ENCODE measurements at places on chromosomes 11 and 22.

DNA sequence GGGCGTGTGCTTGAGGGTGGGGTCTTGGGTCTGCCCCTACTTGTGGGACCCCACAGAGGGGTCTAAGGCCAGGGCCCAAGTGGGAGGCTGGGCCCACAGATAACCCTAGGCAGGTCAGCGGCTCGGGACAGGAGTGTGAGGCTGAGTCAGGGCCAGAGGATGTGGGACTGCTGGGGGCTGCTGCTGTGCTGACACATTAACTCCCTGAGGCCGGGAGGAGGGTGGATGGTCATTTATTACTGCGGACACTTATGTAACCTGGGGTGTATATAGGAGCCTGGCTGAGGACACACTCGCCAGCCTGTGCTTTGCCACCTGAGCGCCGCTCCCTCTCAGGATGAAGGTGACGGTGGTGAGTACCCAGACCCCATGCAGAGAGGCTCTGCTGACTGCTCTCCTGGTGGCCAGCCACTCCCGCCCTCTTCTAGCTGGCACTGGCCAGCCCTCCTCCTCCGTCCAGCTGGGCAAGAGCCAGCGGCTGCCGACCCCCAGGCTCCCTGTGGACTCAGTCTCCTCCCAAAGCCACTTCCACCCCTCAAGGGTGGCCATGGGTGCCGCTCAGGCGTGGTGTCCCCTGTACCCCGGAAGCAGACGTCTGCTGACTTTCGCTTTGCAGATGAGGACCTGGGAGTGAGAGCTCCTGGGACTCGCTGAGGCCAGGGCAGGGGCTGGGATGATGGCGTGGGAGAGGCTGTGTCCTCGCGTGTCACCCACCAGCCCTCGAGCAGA lies at the start of gene MIOX:
Gene MIOX, plus strand, starts transcription at position 299 of the 729 bp plus-strand sequence. Its CDS starts 39 bp downstream, at position 338.
- DNase-seq: no peak

DNA sequence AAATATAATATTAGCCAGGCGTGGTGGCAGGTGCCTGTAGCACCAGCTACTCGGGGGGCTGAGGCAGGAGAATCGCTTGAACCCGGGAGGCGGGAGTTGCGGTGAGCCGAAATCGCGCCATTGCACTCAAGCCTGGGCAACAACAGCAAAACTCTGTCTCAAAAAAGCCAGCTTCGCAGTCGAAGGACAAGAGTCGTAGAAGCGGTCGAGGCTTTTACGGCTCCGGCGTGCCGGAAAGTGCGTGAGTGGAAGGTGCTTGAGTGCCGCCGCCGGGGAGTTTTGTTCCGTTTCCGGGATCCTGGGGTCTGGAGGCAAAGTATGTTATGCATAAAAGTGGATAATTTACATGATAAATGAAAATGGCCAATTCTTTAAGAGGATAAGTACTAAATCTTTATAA lies 43.6 kb downstream of the SYN3 start:
- DNase-seq: no peak

DNA sequence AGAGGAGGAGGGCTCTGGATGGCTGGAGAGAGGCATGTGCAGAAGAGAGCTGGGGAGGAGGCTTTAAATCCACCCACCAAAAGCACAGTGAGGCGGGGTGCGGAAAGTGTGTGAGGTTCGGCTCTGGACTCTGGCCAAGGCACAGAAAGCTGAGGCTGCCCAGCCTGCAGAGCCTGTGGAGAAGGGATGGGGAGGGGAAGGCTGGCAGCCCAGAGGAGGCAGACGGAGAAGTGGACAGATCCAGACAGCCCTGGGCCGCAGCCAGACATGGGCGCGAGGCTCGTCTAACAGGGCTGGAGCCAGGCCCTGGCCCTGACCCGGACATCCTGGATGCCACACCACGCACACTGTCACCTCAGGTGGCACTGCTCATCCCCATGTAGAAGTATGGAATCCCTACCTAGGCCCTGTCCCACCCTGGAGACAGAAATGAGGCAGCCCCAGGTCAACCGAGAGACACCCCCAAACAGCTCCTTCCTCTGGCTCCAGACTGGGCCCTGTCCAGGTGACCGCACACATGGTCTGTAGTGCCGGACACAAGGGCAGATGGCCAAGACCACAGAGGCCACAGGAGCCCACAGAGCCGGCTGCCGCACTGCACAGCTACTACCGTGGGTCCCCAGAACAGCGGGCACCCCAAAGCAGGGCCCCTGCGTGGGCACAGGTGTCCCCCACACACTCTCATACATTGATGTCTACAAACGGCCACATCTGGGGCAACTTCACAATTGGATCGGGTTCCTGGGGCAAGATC lies 16.6 kb upstream of the MOB2 start:
- DNase-seq: no peak

DNA sequence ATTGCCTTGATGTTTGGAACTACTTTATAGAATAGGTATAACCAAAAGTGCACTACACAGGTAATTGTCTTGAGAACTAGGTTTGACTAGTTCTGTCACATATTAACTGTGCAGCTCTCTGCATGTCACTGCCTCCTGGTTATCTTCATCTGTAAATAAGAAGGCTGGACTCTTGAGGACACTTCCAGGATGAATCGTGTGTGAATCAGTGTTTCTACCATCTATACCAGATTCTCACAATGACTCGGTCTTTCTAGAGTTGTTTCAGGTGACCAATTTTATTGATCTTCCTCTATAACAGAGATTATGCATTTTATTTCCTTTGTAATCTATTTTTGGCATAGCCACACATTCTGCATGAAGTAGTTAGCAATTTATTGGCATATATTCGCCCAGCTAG lies 1181.0 kb upstream of the TENM4 start:
- no peak for DNase-seq

DNA sequence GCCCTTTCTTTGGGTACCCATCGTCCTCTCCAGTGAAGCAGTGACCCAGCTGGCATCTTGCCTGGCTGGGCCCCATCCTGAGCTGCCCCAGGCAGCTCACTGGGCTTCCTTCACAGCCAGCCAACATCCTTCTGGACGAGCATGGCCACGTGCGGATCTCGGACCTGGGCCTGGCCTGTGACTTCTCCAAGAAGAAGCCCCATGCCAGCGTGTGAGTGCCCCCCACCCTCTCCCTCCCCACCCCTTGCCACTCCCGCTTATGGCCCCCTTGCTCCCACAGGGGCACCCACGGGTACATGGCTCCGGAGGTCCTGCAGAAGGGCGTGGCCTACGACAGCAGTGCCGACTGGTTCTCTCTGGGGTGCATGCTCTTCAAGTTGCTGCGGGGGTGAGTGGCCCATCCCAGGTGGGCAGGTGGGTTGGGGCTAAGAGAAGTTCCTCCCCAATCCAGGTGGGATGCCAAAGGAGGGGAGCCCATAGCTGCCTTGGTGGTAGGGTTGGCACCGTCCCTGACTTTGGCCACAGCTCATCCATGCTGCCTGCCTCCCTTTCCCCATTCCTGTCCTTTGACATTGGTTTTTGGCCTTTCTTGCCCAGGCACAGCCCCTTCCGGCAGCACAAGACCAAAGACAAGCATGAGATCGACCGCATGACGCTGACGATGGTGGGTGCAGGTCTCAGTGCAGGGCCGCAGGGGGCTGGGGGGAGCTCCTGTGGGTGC lies 6.8 kb upstream of the ANKRD13D start:
- DNase-seq: no peak

DNA sequence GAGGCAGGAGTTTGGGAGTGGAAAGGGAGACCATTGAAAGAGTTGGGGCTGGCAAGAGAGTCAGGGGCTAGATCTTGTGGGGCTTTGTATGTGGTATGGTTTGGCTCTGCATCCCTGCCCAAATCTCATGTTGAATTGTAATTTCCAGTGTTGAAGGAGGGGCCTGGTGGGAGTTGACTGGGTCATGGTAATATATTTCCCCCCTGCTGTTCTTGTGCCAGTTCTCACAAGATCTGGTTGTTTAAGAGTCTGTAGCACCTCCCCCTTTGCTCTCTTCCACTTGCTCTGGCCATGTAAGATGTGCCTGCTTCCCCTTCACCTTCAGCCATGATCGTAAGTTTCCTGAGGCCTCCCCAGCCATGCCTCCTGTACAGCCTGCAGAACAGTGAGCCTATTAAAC lies 10.1 kb upstream of the RAB3IL1 start:
- no peak for DNase-seq

DNA sequence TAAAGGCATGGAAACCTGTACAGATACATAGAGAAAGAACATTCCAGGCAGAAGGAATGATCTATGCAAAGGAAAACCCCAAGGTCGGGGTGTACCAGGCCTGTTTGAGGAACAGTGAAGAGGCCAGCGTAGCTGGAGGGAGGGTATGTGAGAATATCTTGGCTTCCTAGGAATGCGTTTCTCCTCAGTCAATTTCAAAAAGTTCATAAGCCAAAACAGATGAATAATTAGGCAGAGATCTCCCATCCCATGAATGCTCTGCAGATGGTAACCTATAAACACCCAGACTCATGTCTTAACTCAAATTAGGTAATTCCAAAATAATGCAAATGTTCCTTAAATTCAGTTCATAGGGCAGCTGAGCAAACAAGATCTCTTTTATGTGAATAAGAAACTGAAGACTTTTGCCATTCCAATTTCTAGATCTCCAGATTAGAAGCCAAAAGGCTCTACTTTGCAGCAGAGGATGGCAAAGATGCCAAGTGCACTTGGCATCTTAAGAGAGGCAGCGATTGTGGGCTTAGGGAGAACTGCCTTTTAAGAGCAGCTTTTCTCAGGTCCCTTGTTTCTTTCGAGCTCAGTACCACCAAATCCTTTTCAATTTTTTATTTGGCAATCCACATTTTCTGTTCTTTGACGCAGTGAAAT lies 13.2 kb downstream of the FAM118B start:
- DNase-seq: no peak

DNA sequence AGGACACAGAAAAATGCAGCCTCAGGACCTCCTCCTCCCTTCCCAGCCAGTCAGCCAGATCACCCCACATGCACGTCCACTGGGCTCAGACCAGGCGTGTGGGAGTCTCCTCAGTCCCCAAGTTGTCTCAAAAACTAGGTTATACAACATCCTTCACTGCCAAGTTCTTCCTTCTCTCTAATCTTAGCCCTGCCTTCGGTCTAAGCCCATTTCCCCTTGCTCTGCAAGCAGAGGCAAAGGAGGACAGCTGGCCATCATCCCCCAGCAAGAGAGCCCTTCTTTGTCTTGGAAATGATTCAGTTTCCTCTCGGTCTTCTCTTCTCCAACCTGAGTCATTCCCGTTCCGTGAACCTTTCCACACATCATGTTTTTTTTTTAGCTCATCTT lies 14.0 kb upstream of the NRGN start:
- no peak for DNase-seq

GRCh38 chr11:117868088-117868487 lies 8.4 kb downstream of the FXYD6 start:
- no peak for DNase-seq

- no peak for DNase-seq
Observed at GRCh38 chr11:12218909-12219308, 108.5 kb downstream of the MICAL2 start.

DNA sequence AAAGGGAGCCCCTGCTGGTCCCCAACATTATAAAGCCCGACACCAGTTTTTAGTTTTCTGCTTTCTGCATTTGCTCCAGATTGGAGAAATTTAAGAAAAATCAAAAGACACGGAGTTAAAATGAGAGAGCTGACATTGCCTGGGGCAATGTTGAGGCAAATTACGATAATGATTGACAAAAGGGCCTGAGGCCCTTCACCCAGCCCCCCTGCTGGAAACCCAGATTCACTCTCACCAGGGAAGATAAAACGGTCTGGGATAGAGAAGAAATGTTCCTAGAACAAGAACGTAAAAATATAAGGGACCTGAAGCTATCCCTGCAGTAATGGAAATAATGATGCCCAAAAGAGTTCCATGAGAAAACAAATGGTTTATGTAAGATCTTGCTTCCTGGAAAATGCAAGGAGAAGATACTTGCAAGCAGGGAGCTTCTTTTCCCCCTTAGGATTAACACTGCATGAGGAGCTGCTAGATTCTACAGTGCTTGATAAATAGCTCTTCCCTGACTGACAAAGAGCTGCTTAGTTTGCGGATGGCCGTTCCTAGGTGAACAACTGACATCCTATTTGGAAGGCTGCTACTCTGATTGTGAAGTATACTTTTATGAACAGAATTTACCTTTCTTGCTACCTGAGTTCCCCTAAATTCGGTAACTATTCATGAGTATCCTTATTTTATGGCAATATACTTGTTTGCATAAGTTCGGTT lies 40.6 kb upstream of the GNAZ start:
- no peak for DNase-seq

- DNase-seq: no peak
Observed at GRCh38 chr11:29318134-29318845, 698.5 kb downstream of the KCNA4 start.

- no peak for DNase-seq
Observed at GRCh38 chr11:109304159-109304558, 117.8 kb upstream of the C11orf87 start.

DNA sequence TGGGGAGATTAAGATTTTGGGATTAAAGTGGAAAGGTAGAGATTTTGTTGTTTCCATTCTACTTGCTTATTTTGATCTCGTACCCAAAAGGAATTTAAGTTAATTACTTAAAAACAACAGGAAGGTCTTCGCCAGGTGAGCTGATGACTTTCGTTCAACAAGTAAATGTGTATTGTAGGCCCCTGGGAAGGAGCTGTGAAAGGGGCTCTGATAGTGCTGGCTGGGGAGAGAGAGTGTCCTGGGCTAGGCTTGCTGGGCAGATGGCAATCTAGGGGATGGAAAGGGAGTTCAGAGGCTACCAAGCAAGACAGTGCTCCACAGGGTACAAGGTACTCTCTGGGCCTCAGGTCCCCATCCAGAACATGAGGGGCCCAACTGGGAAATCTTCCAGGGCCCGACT lies 189.4 kb downstream of the CEP164 start:
- DNase-seq: no peak

- no peak for DNase-seq
Observed at GRCh38 chr11:3368199-3368598, 10.7 kb downstream of the ZNF195 start.

- DNase-seq: no peak
Observed at GRCh38 chr22:42271906-42272305, 1.5 kb upstream of the TCF20 start.

GRCh38 chr11:123505546-123506299 lies 75.7 kb downstream of the GRAMD1B start:
- DNase-seq: no peak

GRCh38 chr22:48624401-48624800 lies 1203.3 kb downstream of the BRD1 start:
- no peak for DNase-seq

- no peak for DNase-seq
Observed at GRCh38 chr11:17713851-17714250, 5.5 kb upstream of the MYOD1 start.

GRCh38 chr11:57885298-57886050 lies 123.9 kb downstream of the CTNND1 start:
- DNase-seq: no peak

GRCh38 chr11:111982019-111982464 lies 43.2 kb upstream of the DLAT start:
- DNase-seq: peak; percentile 52

DNA sequence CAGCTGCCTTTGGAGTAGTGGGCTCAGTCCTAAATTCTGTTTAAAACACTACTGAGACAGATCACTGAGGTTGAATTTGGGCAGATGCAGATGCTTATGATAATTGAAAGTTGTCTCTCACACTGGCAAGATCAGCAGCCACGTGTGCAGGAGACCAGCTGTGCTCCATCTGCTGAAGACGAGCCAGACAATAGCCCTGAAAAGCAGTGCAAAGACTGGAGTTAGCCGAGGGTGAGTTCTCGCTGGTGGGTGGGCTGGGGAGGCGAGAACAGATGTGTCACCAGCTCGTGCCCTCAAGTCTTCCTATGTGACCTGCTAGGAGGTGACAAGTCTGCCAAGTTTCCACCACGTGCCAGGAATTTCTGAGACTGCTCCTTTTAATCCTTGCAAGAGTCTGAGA lies 661.3 kb upstream of the B3GAT1 start:
- DNase-seq: no peak

GRCh38 chr11:112213753-112214152 lies 12.5 kb upstream of the PTS start:
- no peak for DNase-seq

- DNase-seq: no peak
Observed at GRCh38 chr11:130304651-130305050, 10.1 kb downstream of the ZBTB44 start.

All from LoVo (cell line).